WTC11 (cell line): ENCODE measurements at places on chromosomes 1 and 21. TPM values are rescaled to one million over a fixed set of nuclear protein-coding genes. Genes with fewer than 3 reads are reported as not detected.

DNA sequence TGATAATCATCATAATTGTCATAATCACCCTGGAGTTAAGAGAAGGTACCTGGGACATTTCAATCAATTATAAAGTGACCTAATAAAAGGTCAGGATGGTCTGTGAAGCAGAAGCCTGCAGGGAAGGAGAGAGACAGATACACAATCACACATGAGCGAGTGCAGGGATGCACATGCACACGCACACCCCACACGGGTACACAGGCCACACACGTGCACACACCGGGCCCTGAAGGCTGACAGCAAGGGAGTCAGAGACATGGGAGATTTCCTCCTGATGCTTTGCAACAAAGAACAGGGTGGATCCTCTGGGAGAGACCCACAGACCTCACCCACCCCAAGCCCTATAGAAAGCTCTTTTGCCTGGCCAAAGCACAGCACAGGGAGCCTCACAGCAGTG is 82.3 kb upstream of the ZC3H12A start:
- H3K4me3 ChIP-seq, result no peak overlapping the region
- no peak overlapping the region for H3K27ac ChIP-seq
- DNase-seq, result no peak
- peaks cover 31% of the 10 kb centered on the region for H3K4me1 ChIP-seq
- peaks cover 2% of the 10 kb centered on the region; the same call in 1 of the 2 replicates for H3K27me3 ChIP-seq
- no peaks in the 10 kb centered on the region for H3K36me3 ChIP-seq

The FAM72D gene
- 12.8 to 14.3 TPM (median 12.9 TPM) in 3 replicates for total RNA-seq

DNA sequence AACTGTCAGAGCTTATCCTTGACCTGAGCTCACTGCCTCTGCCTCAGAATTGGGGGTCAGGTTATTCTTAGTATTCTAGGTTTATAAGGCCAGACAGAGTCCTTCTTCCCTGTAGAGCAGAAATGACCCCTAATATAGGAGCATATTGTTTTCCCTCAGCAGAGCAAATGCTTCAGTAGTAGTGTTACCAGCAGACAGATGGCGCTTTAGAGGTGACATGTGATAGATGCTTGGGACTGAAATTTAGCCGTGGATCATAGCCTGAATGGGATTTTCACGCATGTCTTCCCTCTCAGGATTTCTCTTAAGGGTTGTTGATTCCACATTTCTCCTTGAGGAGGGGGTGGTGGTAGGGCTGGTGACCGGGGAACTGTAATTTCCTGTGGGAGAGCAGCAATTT is 24.5 kb downstream of the ADARB1 start:
- no peak overlapping the region for H3K4me3 ChIP-seq
- H3K4me1 ChIP-seq, result peaks cover 8% of the 10 kb centered on the region; the same call in 1 of the 2 replicates

The NCMAP gene
- 0.26 to 0.41 TPM (median 0.39 TPM) in 3 replicates for total RNA-seq

DNA sequence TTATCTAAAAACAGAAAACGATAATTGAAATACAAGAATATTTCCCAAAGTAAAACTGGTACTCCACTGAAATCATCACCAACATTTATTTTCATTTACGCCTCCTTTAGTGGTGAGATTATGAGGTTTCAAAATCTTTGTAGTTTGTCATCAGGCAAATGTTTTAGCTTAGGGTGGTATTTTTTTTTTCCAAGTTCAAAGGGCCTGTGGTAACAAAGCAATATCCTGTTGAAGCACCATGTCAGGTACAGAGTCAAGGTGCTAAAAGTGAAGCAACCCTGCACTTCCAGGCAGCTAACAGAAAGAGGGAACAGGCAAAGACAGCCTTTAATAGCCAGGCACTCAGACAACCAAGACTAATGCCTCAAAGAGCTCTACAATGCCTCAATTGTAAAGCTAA is 89.2 kb downstream of the JAK1 start:
- DNase-seq, result no peak
- peaks cover 6% of the 10 kb centered on the region; the same call in 1 of the 2 replicates for H3K36me3 ChIP-seq
- peaks cover 11% of the 10 kb centered on the region for H3K4me1 ChIP-seq
- no peaks in the 10 kb centered on the region for H3K27me3 ChIP-seq
- H3K27ac ChIP-seq, result no peak overlapping the region

- peaks cover 7% of the 10 kb centered on the region for H3K4me1 ChIP-seq
- peaks cover 4% of the 10 kb centered on the region; the same call in 1 of the 2 replicates for H3K36me3 ChIP-seq
- no peak for DNase-seq
Observed at GRCh38 chr21:42722153-42722552, 68.7 kb downstream of the PDE9A start.
